ENCODE measurements at places on chromosomes 7 and 10.

- DNase-seq = peak; percentile 66
Observed at GRCh38 chr7:234708-235553, 42.6 kb downstream of the FAM20C start.

DNA sequence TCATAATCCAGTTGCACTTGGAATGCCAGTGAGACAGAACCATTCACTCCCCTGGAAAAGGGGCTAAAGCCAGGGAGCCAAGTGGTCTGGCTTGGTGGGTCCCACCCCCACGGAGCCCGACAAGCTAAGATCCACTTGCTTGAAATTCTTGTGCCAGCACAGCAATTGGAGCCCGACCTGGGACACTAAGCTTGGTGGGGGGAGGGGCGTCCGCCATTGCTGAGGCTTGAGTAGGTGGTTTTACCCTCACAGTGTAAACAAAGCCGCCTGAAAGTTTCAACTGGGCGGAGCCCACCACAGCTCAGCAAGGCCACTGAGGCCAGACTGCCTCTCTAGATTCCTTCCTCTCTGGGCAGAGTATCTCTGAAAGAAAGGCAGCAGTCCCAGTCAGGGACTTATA, 200.7 kb upstream of the NPSR1 start:
- no peak for DNase-seq

DNA sequence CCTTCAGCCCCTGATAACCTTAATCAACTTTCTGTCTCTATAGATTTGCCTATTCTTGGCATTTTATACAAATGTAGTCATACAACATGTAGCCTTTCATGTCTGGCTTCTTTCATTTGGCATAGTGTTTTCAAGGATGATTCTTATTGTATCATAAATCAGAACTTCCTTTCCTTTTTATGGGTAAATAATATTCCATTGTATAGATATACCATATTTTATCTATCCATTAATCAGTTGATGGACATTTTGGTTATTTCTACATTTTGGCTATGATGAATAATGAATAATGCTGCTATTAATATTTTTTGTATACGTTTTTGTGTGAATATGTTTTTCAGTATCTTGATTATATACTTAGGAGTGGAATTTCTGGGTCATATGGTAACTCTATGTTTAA, 720.8 kb downstream of the LRMDA start:
- DNase-seq = no peak

GRCh38 chr7:106573125-106573663, 87.8 kb downstream of the CCDC71L start:
- DNase-seq = no peak

DNA sequence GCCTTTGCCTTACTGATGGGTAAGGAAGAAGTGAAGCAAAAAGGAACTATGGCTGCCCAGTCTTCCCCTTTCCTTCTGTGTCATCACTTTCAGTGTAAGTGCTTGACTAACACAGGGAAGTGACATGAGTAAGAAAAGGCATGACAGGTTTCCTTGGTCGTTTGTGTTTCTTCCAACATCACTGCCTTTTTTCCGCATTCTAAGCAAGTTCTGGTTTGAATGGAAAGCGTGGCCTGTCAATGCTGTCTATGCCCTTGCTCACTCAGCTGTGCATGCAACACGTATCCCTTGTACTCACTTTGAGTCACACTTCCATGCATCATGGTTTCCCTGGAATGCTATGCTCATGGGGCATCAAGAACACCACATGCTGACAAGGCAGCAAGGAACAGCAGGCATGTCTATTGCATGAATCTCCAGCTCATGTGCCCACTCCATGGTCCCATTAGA, 111.8 kb downstream of the OAT start:
- no peak for DNase-seq

- DNase-seq = no peak
Observed at GRCh38 chr7:4074994-4075393, 607.1 kb upstream of the FOXK1 start.

DNA sequence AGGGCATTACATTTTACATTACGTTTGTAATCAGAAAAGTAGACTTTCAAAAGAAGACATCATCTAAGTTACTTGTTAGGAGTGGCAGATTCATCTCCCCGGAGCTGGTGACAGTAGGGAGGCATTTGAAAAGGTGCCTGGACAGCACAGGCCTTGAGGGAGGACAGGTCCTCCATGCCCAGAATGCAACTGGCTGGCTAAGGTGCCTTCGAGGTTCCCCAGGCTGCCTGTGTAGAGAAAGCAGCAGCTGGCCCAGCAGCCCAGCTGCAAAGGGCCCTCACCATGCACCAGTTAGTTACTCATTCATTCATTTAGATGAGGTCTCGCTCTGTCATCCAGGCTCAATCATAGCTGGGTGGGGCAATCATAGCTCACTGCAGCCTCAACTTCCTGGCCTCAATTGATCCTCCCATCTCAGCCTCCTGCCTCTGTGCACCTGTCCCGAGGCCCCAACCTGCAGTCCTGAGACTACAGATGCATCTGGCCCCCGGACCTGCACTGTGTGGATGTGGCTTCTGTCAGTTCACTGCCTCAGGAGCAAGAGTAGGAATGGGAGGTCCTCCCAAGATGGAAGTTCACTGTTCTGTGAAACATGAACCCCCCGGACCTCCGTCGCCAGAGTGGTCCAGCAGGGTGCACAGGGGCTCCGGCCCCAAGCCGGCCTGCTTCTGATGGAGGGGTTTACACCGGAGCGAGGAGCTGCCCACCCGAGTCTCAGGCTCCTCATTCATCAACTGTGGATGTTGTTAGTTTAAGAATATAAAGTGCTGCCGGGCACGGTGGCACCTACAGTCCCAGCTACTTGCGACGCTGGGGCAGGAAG, 36.6 kb downstream of the PRKAG2 start:
- DNase-seq = no peak

- DNase-seq = no peak
Observed at GRCh38 chr7:111953611-111954010, 252.6 kb downstream of the DOCK4 start.

- no peak for DNase-seq
Observed at GRCh38 chr7:40299097-40299496, 164.3 kb downstream of the SUGCT start.

GRCh38 chr10:126468876-126469643, 80.8 kb upstream of the ADAM12 start:
- no peak for DNase-seq

- no peak for DNase-seq
Observed at GRCh38 chr7:22350466-22351328, 6.3 kb downstream of the RAPGEF5 start.

DNA sequence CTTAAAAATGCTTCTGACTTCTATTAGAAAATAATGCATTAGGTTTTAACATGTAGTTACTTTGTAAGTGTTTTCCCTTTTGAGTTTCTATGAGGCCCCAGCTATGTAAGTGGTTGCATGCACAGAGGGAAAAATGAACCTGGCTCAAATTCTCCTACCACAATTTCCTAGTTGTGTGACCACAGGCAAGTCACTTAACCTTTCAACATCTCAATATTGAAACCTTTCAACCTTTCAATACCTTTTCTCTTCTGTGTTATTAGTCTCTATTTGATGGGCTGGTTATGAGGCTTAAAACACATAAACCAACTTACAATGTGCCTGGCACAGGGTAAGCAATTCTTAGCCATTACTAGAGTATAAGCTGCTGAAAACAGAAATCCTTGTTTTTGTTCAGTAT, 203.0 kb downstream of the KCND2 start:
- DNase-seq = no peak

DNA sequence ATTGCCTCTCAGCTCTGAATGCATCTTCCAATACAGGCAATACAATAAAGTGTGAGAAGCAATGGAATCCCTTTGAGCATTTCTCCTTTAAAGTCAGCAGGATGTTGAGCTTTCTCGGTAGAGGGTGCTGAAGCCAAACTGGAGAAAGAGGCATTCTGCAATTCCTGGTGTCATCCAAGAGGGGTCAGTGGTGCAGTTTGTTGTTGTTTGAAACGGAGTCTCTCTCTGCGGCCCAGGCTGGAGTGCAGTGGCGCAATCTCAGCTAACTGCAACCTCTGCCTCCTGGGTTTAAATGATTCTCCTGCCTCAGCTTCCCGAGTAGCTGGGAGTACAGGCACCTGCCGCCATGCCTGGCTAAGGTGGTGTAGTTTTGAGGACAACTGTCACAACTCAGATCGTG, 486.5 kb downstream of the CALN1 start:
- DNase-seq = peak; percentile 4

DNA sequence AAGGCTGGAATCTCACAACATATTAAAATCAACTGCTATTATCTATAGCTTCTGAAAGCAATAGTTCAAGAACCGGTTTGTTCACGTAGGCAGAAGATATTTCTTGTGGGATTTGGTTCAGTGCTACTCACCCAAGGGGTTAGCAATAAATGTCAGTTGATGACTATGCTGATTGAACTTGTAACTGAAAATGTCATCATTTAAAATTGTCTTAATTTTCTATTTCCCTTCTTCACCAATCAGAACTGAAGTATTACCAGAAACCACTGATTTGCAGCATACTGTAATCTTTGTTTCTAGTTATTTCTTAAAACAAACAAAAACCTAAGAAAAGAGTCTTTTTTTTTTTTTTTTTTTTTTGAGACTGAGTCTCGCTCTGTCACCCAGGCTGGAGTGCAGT, 46.1 kb downstream of the CPEB3 start:
- DNase-seq = no peak

DNA sequence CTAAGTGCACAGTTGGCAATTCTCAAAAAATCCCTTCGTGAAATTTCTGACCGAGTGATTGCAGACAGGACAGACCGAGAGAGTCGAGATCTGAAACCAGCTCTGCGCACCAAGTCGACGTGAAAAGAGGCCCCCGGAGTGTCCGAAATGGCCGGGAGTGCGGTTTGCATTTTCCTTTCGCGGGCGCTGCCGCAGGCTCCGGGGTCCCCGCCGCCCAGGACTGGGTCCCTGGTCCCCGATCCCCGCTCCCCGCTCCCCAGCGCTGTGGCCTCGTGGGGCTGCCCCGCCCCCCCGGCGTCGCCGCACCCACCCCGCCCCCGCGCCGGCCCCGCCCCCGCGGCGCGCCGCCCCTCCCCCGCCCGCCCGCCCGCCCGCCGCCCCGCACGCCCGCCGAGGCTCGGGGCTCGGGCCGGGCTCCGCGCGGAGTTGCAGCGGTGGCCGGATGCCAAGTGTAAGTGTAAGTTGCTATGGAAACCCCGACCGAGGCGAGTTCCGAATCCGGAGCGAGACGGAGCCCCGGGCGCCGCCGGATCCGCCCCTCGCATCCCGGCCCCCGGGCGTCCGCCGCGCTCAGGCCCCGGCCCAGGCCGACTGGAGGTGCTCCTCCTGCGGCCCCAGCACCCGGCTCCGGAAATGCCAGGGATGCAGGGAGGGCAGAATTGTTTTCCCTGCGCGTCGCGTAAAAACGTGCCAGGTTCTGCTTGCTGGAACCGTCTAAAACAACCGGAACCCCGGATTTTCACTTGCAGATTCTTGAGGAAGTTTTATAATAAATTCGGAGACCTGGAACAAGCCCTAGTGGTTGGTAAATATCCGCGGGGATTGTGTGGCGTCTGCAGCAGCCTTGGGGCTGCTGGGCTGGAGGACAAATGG, 4.6 kb downstream of the BMI1 start:
- no peak for DNase-seq

GRCh38 chr10:12333380-12334185, 15.8 kb upstream of the CAMK1D start:
- peak; percentile 24 for DNase-seq

DNA sequence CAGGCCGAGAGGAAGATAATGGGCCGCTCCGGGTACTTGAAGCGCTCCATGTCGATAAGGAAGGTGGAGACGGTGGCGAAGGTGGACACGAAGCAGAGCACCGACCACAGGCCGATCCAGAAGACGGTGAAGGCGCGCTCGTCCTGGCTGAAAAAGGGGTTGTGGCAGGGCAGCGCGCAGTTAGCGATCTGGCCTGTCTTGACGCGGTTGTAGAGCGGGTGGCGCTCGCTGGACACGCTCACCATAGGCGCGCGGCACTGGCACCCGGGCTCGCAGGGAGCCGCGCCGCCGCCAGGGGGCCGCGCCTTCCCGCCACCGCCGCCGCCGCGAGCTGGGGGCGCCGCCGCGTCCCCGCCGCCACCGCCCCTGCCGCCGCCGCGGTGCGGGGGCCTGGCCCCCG, 1.6 kb downstream of the FZD8 start:
- peak; percentile 55 for DNase-seq

DNA sequence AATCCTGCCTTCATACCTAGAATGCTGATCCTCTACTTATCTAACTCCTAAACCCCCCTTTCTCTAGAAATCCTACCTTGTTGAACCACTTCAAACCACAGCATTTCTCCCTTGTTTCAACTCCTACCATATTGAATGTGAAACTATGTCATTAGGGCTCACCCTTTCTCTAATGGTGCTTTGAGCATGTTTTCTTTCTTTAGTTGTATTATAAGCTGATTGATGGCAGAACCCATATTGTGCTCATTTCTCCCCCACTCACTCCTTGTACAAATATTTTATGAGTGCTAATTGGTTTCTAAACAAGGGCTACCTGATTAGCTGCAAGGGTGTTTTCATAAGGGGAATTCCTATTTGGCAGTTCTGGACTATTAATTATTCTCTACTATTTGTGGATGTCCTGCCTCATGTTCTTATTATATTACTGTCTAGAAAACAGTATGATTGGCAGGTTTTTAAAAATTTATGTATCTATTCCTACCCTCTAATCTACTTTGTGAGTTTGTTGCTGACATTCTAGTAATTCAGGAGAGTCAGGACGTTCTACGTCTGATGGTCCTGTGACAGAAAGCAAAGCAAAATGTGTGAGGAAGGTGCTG, 765.8 kb downstream of the KCNMA1 start:
- DNase-seq = no peak

DNA sequence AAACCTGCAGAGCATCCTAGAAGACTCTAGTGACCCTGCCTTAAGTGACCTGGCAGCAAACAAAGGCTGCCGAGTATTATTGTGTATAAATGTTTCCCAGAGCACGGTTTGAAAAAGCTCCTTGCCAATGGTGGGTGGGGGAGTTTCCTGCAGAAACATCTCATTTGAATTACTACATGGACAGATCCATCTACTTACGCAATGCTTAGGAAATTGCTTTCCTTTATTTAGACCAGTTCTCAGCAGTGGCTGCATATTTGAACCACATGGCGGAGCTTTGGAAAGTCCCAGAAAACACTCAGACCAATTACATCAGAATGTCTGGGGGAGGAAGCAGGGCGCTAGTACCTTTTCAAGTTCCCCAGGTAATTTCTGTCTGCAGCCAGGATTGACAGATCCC, 560.9 kb downstream of the SDK1 start:
- DNase-seq = no peak

DNA sequence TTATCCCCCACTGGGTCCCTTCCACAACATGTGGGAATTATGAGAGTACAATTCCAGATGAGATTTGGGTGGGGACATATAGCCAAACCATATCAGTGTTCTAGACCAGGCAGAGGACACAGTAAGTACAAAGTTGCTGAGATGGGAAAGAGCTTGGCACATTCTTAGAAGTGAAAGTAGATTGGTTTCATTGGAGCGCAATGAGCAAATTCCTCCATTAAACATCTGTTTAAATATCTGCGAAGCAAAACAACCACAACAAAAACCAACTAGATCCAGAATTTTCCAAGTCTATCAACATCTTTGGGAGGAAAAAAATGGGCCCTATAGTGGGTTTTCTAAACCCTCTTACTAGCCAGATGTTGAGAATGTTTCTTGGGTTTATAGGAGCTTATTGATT, 80.0 kb upstream of the STEAP1B start:
- no peak for DNase-seq

GRCh38 chr7:23696916-23697441, 13.0 kb upstream of the STK31 start:
- DNase-seq = peak; percentile 69

- no peak for DNase-seq
Observed at GRCh38 chr7:41777894-41778596, 75.2 kb upstream of the INHBA start.

Data from NCI-H460 (cell line).